Activated CD8-positive, alpha-beta memory T cell treated with anti-CD3 and anti-CD28 coated beads for 36 hours (primary cell): ENCODE measurements at places on chromosomes 4 and X. TPM values are rescaled to one million over a fixed set of nuclear protein-coding genes. Genes with fewer than 3 reads are reported as not detected.

Gene DGKQ
- total RNA-seq = 15.3 TPM

Gene CNOT6L
- total RNA-seq = 90.6 TPM

Gene CXCL3
- not detected for total RNA-seq

Gene SFRP2
- total RNA-seq = not detected

Gene CTAG1A
- not detected for total RNA-seq

Gene GAGE12E
- total RNA-seq = not detected

Gene CETN2
- 12.9 TPM for total RNA-seq

Gene PLAC1
- not detected for total RNA-seq

Gene GPR173
- total RNA-seq = 0.17 TPM

Gene FANCB
- 12.2 TPM for total RNA-seq

Gene MAN2B2
- 14.8 TPM for total RNA-seq

Gene EIF1AX
- total RNA-seq = 211 TPM

Gene SRPK3
- total RNA-seq = not detected
